ENCODE measurements at places on chromosomes 16 and 17.

DNA sequence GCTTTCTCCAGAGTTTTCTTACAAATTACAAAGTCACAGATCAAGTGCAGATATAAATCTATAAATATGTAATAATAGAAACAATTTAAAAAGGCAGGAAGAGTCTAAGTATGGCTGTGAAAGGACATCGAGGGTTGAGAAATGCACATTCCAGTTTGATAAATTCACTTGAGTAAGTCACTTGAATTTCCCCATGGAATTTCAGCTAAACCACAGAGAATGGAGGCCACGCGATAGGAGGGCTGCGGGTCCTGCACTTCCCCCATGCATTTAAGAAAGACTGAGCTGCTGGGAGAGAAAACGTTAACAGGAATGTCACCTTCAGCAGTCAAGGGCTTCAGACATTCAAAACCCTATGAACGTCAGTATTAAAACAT lies 6.1 kb upstream of the MXRA7 start:
- DNase-seq = peak; percentile 90

- DNase-seq = no peak
Observed at GRCh38 chr16:89711601-89712273, 9.0 kb downstream of the VPS9D1 start.

GRCh38 chr17:51425773-51426172 lies 165.4 kb downstream of the UTP18 start:
- DNase-seq = no peak

DNA sequence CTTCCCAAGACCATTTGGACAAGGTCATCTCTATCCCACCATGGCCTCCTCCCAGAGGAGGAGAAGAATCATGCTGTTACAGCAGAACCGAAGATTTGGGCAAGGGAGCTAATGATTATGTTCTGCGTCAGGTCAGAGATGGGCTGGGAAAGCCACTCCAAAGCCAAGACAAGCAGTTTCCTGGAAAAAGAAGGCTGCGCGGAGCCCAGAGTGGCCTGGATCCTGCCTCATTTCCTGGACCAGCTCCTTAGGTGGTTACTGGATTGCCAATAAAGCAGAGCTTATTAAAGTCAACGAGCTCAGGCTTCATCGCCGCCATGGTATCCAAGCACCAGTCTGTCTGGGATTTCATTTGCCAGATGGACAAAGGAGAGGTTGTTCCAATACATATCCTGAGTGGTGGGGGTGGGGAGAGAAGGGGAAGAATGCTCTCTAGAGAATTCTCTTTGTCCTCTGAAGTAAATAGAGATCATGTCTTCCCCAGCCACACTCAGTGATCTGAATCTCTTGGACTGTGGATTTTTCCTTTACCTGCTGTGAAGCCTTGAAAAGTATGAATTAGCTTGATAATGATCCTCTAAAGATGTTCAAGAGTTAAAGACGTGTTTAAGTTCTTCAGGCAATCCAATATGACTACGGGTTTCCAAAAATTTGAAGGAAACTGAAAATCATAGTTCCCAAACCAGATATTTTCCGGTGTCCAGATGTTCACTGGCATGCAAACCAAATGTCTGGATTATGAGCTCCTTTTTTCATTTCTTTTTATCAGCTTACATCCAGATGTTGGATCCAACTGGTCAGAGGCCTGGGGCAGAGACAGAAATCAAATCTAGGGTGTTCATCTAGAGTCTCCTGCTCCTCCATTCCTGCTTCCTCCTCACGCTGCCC lies 17.7 kb downstream of the PRAC1 start:
- no peak for DNase-seq

DNA sequence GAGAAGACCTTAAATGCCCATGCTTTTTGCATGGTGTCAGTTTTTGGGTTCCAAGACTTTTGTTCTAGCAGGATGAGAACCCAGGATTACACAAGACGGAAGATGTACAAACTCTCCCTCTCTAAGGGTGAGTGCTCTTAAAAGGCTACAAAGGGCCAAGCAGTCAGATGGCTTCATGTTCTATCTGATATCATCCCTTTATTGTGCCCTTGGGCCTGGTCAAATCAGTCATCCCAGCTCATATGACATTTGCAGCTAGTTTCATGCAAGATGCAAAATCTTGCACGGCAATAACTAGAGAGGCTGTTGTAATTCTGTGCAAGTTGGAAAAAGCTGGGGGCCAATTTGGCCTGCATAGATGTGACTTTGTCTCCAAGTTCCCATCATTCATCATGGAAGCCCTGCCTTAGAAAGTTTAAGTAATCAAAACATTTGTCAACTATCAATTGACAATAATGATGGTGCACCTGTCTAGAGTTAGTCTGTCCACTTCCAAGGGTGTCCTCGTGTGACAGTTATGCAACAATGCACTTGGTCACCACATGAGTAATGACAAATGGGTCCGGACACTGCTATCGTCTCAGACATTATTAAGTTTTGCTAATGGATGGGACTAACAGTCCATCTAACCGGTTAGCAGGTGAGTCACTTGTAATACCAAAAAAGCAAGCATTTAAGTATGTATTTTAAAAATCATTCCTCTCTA lies 58.6 kb upstream of the ZFHX3 start:
- no peak for DNase-seq

DNA sequence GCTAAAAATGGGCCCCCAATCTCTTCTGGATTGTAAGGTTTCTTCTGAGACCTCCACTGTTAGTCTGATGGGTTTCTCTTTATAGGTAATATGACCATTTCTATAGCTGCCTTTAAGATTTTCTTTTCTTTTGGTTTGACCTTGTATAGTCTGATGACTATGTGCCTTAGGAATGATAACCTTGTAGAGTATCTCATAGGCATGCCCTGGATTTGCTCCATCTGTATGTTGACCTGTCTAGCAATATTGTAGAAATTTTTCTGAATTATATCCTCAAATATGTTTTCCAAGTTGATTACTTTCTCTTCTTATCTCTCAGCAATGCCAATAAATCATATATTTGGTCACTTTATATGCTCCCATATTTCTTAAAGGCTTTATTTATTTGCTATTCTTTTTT lies 1403.8 kb upstream of the GOT2 start:
- DNase-seq = no peak

DNA sequence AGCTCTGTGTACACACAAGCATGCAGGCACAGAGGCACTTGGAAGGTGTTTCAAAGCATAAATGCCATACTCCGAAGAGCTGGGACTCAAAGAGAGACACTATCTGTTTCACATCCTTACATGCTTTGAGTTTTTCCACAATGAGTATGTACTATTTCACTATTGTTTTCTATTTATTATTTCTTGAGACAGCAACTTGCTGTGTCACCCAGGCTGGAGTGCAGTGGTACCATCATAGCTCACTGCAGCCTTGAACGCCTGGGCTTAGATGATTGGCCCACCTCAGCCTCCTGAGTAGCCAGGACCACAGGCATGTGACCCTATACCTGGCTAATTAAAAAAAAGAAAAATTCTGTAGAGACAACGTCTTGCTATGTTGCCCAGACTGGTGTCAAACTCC lies 31.6 kb downstream of the CYB5D2 start:
- no peak for DNase-seq

DNA sequence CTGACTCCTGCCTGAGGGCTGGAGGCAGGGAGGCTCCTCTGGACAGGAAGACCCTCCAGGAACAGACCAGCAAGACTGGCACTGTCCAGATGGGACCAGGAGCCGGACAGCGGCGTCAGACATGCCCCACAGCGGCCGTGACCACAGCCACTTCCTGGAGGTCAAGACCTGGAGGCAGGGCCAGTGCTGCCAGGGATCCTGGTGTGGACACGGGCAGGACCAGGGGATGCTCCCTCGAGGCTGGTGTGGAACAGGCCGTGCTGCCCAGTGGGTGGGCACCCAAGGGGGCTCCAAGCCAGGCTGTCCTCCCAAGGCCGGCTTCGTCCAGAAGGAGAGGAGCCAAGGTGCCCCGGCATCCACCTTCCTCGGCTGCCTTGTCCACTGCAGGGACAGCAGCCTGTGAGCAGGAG lies 4.5 kb upstream of the CCDC57 start:
- DNase-seq = no peak

- DNase-seq = no peak
Observed at GRCh38 chr17:77746393-77746792, 212.1 kb upstream of the TNRC6C start.

DNA sequence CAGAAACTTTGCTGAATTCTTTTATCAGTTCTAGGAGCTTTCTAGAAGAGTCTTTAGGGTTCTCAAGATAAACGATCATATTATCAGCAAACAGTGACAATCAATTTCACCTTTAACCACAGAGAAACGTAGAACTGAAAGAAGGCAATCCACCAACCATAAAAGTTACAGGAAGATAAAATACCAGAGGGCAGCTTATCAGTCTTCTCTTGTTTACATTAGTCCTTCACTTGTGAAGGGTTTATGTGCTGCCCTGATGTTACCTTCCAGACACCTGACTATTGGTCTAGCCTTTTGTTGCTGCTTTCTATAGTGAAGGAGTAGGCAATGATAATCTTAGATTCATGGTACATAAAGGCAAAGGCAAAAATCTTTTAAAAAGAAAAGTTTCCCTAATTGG lies 73.2 kb upstream of the EFCAB3 start:
- DNase-seq = no peak

DNA sequence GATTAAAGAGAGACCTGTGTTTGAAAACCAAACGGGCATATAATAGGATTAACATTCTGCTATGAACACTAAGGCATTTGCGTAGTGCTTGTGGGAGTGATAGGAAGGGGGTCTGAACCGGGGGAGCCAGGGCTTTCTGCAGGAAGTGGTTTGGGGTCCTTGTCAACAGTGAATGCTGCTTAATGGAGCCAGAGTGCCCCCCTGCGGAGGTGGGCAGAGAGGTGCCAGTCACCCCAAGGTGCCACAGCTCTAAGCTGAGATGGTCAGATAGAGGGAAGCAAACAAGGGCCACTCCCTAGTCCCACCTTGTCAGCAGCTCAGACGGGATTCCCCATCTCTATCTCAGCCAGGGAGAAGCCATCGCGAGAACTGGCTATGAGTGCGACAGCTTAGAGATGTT lies 17.7 kb downstream of the NAA60 start:
- no peak for DNase-seq

DNA sequence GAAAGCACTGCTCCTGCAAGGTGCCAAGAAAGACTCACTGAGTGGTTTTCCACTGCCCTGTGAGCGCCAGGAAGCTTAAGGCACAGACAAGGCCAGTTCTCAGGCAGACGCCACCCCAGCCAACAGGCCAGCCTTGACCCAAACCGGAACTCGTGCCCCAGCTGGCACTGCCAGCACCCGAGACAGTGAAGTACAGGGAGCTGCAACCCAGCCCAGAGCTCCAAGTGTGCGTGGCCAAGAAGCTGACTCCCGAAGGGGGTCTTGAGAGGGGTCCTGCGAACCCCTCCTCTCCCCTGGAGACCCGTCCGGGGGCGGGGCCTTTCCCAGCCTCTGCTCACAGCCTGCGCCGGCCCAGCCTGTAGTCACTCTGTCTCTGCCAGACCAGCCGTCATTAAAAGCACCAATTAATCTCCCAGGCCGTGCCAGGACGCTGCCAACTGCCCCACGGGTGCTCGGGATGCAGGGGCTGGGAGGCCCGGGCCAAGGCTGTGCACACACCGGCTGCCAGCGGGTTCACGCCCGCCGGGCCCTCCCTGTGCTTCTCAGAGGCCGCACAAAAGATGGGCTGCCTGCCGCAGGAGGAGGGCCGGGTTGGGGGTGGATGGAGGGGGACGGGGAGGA lies 4.4 kb upstream of the SOX8 start:
- DNase-seq = no peak
